T1000 (cell line): ENCODE measurements at places on chromosomes 3 and 15.

GRCh38 chr3:173351886-173352285 lies 45.7 kb upstream of the NLGN1 start:
- DNase-seq, result no peak

- DNase-seq, result no peak
These were observed 33.0 kb upstream of the APH1B start for GRCh38 chr15:63244399-63244798.

GRCh38 chr3:25455441-25456132 lies 27.5 kb downstream of the RARB start:
- DNase-seq, result peak; percentile 69

GRCh38 chr15:75104804-75105557 lies 81.6 kb downstream of the PPCDC start:
- DNase-seq, result peak; percentile 82

GRCh38 chr3:135240426-135240825 lies 445.4 kb downstream of the EPHB1 start:
- no peak for DNase-seq

DNA sequence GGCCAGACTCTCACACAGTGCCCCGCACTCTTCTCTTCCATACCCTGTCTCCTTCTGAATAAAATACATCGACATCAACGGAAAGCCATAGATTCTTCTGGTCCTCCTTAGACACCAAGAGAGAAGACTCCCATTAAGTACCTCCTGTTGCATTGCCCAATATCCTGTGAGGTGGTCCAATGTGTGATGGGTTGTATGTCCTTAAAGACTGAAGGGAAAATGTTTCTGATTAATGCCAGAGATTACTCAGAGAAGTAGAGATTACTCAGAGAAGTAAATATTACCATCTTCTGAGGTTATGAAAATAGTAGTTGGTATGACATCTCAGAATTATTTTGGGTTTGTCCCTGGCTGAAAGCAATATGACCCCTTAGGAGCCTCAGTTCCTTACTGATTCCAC lies 60.8 kb upstream of the GALNT15 start:
- DNase-seq, result no peak

- no peak for DNase-seq
These were observed 46.1 kb downstream of the ABHD5 start for GRCh38 chr3:43736558-43737440.

DNA sequence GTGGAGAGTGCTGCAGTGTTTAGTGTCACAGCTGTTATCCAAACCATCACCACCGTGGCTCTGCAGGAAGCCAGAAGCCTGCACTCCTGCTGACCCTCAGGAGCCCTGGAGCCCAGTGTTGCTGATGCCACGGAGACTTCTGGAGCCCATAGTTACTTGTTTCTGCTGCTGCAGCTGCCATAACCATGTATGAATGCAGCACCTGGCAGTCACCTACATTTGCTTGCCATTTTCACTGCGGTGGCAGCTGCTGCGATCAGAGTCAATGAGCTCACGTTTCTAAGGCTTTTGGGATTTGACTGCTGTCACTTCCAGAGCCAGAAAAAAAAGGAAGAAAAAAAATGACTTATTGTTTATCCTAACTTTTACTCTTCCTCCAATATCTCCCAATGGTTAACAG lies 299.2 kb upstream of the THRB start:
- no peak for DNase-seq

DNA sequence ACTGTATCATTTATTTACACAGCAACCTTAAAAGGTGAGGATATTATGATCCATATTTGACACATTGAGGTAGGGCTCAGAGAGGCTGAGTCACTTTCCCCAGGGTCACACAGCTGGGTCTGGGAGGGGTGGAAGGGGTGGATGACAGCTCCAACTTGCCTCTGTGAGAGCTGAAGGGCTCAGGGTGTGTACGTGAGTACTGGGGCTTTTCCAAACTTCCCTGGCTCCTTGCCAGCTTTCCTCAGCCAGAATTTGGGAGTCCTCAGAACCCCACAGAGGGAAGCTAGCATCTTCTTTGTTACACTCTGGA lies 58.3 kb upstream of the SLC6A11 start:
- DNase-seq, result no peak

GRCh38 chr3:51887620-51888019 lies 12.2 kb upstream of the IQCF5 start:
- no peak for DNase-seq

DNA sequence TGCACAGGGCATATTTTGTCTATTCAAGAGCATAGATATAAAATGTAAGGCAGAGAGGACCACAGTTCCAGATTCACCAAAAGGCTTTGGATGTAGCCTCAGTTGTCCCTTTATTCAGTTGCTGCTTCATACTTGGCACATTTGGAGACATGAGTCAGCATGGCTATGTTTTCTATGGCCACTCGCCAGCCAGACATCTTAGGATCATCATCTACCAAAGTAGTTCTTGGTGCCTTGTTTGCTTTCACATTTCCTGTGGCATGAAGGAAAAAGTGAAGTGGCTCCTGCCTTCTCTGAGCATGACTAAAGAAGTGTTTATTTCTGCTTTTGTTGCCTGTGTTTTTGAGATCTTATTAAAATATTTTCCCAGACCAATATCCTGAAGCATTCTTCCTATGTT lies 7.2 kb downstream of the SUSD5 start:
- peak; percentile 57 for DNase-seq

DNA sequence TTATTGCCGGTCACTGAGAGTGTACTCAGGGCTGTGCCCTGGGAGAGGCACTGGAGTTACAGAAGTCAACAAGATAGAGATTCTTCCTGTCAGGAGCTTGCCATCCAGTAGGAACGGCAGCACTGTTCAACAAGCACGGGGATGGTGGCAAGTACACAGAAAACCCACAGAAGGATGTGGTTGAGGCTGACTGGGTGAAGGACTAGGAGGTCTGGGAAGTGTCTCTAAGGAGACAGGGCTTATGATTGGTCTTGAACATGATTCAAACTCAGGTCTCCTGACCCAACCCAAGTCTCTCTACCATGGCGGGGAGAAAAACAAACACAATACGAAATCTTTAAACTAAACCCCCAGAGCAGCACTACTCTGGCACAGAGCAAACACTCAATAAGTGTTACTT lies 37.6 kb downstream of the ERICH6 start:
- no peak for DNase-seq

DNA sequence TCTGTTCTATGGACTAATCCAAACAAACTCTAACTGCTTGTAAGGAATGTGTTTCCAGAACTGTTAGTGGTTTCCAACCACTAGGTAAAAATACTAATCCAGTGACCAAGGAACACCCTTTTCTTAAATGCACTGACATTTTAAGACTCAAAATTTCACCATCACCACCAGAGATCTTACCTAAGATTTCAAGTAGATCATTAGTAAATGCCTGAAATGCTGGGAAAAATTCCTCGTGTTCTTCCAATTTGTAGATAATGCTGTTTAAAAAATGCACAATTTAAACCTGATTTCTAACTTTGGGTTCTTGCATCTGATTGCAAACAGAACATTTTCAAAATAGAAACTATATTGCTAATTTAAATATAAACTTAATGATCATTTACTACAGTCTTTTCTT lies 63.4 kb downstream of the ESYT3 start:
- DNase-seq, result no peak

- no peak for DNase-seq
These were observed 69.5 kb downstream of the CACNA2D2 start for GRCh38 chr3:50433954-50434353.

DNA sequence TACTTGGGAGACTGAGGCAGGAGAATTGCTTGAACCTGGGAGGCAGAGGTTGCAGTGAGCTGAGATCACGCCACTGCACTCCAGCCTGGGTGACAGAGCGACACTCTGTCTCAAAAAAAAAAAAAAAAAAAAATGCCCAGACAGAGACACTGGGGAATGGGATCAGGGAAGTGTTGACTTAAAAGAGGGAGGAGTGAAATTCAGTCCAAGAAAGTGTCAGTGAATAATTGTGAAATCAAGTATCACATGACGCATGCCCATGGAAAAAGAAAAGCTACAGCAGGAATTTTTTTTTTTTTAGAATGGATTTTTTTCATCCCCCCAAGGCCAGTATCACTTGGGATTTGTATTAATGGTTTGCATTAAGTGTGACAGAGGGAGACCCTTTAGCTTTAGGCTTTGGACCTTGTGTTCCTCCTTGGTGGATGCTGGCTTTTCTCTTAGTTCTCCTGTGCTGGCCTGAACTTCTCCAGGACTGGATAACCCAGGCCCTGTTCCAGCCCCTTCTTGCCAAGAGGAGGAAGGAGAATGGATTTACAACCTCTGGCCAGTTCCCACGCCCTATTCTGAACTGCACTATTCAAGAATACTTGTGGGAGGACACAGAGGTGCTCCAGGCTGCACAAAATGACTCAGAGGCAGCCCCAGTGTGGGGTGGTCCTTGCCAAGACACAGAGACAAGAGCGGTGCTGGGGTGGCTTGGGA lies 36.7 kb upstream of the ZNF774 start:
- no peak for DNase-seq

- DNase-seq, result no peak
These were observed 10.0 kb downstream of the NT5DC2 start for GRCh38 chr3:52523386-52524257.

DNA sequence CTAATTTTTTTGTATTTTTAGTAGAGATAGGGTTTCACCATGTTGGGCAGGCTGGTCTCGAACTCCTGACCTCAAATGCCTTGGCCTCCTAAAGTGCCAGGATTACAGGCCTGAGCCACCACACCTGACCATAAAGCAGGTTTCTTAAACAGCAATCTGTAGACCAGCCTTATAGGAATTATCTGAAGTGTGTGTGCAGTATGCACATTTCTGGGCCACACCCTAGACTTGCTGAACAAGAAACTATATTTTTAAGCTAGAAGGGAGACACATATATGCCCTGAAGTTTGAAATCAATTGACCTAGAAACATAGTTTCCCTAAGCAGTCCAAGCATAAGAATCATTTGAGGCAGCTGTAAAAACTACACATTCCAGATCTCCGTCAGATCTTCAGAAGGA lies 805.7 kb downstream of the TUSC7 start:
- no peak for DNase-seq

DNA sequence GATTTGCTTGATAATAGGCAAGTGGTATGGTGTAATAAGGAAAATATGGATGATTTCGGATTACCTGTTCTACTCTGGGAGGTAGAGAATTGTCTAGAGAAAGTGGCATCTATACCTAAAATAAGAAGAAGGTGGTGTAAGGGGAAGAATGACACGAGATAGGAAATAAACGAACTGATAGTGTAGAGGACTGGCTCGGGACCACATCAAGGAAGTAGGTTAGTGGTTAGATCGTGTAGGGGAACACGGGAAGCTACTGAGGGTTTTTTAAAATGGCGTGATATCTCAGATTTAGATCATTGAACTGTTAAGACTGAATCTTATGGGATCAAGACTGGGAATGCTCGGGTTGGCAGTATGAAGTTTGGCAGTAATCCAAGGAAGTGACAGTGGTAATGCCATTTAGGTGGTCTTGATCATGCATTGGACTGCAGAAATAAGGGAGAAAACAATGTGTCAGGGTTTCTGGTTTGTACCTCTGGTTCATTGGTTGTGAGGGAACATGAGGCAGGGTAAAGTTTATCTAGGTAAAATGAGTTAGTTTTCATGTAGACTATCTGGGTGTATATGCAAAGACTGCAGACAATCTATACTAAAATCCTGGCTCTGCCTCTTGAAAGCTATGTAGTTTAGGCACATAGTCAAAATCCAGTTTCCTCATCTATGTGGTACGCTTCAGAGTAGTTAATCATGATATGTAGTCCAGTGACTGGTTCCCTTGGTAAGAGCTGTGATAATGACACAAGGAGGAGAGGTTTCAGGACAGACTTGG lies 7.4 kb downstream of the RPL14 start:
- DNase-seq, result no peak

GRCh38 chr3:23304424-23304823 lies 101.3 kb downstream of the UBE2E2 start:
- DNase-seq, result no peak

DNA sequence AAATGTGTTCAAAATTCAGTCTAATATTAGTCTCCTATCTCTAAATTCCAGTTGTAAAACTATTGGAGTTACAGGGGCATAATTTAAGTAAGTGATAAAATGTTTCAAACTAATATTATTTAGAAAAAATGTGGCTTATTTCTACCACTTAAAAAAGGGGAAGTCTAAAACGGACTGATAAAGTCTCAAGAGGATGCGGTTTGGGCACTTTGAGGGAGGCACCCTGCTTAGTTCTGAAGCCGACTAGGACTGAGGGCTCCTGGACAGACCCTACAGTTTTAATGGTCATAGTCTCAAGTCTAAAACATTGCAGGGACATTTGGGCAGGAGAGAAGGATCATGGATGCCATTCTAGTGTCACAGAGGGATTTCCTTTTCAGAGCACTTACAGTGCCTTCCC lies 566.3 kb downstream of the NR2F2 start:
- no peak for DNase-seq

GRCh38 chr3:187454085-187454815 lies 86.1 kb downstream of the RTP4 start:
- DNase-seq, result no peak

GRCh38 chr15:28917791-28918140 lies 32.0 kb downstream of the APBA2 start:
- no peak for DNase-seq

- no peak for DNase-seq
These were observed 720.2 kb downstream of the ROBO1 start for GRCh38 chr3:79047581-79047980.

GRCh38 chr3:115713284-115713683 lies 90.0 kb downstream of the GAP43 start:
- DNase-seq, result no peak

DNA sequence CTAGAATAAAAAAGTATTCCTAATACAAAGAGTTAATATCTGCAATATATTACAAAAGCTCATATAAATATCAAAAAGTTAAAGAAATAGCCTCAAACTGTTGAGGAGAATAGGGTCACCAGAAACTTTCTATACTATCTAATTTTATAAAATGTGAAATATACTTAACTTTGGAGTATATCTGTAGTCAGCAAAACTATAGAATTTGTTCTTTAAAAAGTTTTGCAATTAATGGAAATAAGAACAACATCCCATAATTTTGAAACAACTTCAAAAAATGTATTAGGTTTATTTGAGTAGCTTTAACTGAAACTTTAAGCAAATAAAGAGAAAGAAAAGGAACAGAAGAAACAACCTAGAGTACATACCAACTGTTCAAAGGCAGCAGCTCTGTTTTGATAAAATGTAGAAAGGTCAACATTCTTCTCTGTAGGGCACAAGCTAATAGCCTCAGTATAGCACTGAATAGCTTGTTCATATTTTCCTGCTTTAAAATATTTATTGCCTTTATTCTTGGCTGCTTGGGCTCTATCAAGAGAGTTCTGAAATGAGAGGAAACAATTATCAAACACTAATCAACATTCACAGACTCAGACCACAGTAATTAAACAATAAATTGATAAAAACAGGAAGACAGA lies 14.3 kb downstream of the TOMM70 start:
- no peak for DNase-seq

DNA sequence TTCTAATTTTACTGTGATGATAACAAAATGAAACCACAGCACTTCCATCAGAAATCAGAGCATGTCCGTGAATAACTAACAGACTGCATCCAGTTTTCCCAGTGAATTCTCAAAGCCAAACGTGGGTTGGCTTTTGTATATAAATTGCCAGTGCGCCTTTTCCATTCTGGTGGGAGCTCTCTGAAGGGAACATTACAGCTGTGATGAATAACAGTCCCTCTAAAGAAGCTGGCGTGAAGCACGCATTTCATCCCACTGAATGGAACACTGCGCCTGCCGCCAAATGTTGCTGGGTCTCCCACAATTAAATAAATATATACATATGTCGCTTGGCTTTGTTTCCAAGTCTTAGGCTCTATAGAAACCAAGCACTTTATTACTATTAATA lies 113.0 kb upstream of the PFN2 start:
- DNase-seq, result no peak

- no peak for DNase-seq
These were observed 1271.9 kb downstream of the ZPLD1 start for GRCh38 chr3:103706671-103707070.
